ENCODE measurements at places on chromosomes 5 and 9.
A peak's percentile ranks its signal among the peaks of the same experiment; 100 is the strongest.

DNA sequence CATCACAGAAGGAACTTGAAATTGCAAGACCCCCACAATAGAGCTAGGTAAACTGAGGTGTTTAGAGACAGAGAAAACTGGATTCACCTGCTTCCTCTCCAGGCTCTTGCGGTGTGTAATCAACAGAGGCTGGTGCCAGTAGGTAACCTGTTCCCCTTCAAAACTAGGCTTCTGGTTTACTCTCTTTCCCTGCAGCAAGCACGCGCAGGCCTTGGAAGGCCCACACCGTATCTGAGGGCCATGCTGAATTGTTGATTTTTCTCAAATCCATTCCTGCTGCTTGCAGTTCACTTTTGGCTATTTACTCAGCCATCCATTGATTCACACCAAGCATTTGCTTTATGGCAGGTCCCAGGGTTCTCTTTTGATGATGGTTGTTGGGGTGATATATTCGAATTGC, 667 bp upstream of the FRRS1L start:
- H3K4me1 ChIP-seq: peaks cover 3% of the 10 kb centered on the region
- peaks cover 32% of the 10 kb centered on the region for H3K27me3 ChIP-seq
- H3K27ac ChIP-seq: no peak overlapping the region
- H3K36me3 ChIP-seq: no peaks in the 10 kb centered on the region

- no peak overlapping the region for H3K27ac ChIP-seq
- H3K4me1 ChIP-seq: peaks cover 17% of the 10 kb centered on the region
- no peak overlapping the region for H3K4me3 ChIP-seq
- no peaks in the 10 kb centered on the region for H3K36me3 ChIP-seq
Observed at GRCh38 chr9:122387536-122387935, 16.7 kb downstream of the PTGS1 start.

DNA sequence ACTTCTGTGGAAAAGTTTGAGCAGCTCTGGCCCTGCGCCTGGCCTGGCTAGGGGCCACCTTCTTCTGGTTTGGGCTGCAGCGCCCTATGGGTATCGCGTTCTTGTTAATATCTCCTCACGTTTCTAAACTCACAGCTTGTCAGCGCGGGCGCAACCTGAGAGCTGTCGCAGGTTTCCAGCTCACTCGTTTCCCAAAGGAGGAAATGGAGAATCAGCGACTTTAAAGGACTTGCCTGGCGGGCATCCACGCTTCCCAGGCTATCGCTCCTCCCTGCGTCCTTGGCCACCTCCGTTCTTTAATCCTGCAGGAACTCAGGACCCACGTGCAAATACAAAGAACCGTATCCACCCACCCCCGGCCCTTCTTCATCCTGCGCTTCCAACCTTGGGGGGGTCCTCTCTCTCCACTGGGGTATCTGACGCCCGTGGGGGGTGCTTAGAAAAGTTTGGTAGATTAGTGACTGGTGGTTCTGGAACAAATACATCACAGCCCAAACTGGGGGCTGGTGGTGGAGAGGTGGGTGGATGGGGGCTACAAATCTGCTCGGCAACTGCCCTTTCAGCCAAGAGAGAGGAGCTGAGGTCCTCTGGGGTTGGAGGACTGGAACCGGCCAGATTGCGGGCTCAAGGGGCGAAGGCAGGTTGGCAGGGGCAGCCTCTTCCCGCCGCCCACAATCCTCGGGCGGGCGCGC, 578 bp upstream of the PSAT1 start:
- no peaks in the 10 kb centered on the region for H3K36me3 ChIP-seq
- H3K4me1 ChIP-seq: peaks cover 8% of the 10 kb centered on the region
- H3K4me3 ChIP-seq: peak overlapping the region; percentile 88
- peak; percentile 52 for DNase-seq

- H3K36me3 ChIP-seq: no peaks in the 10 kb centered on the region
- no peak overlapping the region for H3K27ac ChIP-seq
- H3K27me3 ChIP-seq: no peaks in the 10 kb centered on the region
- no peak overlapping the region for H3K4me3 ChIP-seq
- H3K4me1 ChIP-seq: no peaks in the 10 kb centered on the region
Observed at GRCh38 chr5:94094793-94095441, 353.5 kb upstream of the POU5F2 start.

DNA sequence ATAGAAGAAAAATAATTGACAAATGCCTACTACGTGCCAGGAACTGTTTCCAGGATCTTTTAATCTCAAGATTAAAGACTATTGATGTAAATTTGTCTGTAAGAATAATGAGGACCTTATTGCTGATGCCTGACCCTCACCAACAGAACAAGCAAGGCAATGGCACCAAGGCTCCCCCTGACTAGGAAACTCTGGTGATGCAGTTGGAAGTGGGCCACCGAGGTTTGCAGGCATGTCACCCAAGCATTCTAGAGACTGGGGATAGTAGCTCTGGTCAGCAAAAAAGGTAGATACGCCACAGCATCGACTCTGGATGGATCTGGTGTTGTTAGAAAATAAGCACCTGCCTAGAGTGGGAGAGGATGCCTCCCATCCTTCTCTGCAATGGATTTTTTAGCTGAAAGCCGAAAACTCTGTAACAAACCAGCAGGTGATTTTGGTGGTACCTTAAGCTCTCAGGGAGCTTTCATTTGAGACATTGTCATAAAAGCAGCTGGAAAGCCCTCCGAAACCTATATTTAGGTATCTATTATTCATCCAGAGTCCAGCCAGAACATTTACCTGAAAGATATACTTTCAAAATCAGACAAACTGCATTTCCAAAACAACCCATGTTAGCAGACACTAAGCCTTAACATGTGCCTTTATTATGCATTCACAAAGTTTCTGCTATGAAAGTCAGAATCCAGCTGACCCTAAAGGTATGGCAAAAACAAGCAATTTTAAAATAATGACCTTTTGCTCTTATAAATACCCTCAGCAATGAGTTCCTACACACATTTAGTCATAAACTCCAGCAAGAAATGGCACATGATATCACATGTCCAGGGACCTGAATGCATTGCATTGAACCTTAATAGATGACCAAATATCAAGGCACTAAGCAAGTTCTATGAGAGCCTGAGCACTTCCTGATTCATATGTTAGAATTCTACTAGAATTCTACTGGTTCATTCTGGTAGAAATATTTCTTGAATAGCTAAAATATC, 308.4 kb downstream of the PDE4D start:
- H3K27ac ChIP-seq: no peak overlapping the region
- H3K27me3 ChIP-seq: no peaks in the 10 kb centered on the region
- peaks cover 3% of the 10 kb centered on the region for H3K4me1 ChIP-seq

GRCh38 chr9:84697509-84698114, 28.1 kb downstream of the NTRK2 start:
- no peak overlapping the region for H3K4me3 ChIP-seq
- DNase-seq: peak; percentile 53
- no peak overlapping the region for H3K27ac ChIP-seq

- H3K27me3 ChIP-seq: no peaks in the 10 kb centered on the region
- H3K36me3 ChIP-seq: no peaks in the 10 kb centered on the region
- DNase-seq: peak; percentile 59
- no peaks in the 10 kb centered on the region for H3K4me1 ChIP-seq
Observed at GRCh38 chr9:81083854-81084512, 605.4 kb downstream of the TLE1 start.

- H3K36me3 ChIP-seq: no peaks in the 10 kb centered on the region
- H3K27ac ChIP-seq: no peak overlapping the region
- DNase-seq: no peak
- no peak overlapping the region for H3K4me3 ChIP-seq
- H3K4me1 ChIP-seq: no peaks in the 10 kb centered on the region
Observed at GRCh38 chr5:170293273-170293672, 4.3 kb downstream of the LCP2 start.

- H3K4me3 ChIP-seq: no peak overlapping the region
- no peaks in the 10 kb centered on the region for H3K27me3 ChIP-seq
- DNase-seq: no peak
Observed at GRCh38 chr5:8538821-8539220, 669.9 kb downstream of the MTRR start.

- no peaks in the 10 kb centered on the region for H3K36me3 ChIP-seq
- no peak overlapping the region for H3K27ac ChIP-seq
- peak; percentile 5 for DNase-seq
- H3K4me1 ChIP-seq: peaks cover 2% of the 10 kb centered on the region
- no peaks in the 10 kb centered on the region for H3K27me3 ChIP-seq
Observed at GRCh38 chr9:37121881-37122280, 1.5 kb downstream of the ZCCHC7 start.

- no peak overlapping the region for H3K4me3 ChIP-seq
- no peaks in the 10 kb centered on the region for H3K36me3 ChIP-seq
- no peak overlapping the region for H3K27ac ChIP-seq
Observed at GRCh38 chr5:126178521-126178920, 244.7 kb upstream of the GRAMD2B start.

DNA sequence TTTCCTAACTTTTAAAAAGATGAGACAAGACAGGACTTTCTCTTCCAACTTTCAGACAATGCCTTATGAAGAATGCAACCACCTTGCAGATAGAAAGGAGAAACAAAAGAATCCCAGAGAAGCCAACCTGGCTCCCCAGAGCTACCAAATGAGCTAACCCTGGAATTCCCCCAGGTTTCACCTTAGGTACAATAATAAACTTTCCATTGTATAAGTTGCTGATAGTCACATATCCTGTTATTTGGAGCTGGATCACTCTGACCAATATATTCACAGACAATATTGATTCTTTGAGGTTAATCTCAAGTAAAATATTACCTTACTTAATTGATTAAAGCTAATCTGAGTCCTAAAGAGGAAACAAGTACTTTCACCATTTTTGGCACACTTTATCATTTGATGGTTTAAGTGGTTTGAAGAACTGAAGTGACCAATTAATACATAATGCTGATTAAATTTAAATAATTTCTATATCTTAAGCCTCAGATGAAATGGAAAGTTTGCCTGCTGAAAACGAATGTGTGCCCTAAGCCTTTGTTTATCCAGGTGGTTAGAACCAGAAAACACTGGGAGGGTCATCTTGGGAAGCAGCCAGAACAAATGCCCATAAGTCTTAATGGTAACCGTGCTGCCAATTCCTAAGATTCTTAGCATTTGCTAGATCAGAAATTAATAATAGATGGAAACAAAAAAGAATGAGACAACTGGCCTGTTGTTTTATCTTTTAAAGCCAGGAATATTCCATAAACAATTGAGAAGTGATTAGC, 159.6 kb upstream of the SLC12A2 start:
- H3K27ac ChIP-seq: no peak overlapping the region
- no peaks in the 10 kb centered on the region for H3K36me3 ChIP-seq
- no peaks in the 10 kb centered on the region for H3K4me1 ChIP-seq
- no peak for DNase-seq
- no peaks in the 10 kb centered on the region for H3K27me3 ChIP-seq
- no peak overlapping the region for H3K4me3 ChIP-seq

DNA sequence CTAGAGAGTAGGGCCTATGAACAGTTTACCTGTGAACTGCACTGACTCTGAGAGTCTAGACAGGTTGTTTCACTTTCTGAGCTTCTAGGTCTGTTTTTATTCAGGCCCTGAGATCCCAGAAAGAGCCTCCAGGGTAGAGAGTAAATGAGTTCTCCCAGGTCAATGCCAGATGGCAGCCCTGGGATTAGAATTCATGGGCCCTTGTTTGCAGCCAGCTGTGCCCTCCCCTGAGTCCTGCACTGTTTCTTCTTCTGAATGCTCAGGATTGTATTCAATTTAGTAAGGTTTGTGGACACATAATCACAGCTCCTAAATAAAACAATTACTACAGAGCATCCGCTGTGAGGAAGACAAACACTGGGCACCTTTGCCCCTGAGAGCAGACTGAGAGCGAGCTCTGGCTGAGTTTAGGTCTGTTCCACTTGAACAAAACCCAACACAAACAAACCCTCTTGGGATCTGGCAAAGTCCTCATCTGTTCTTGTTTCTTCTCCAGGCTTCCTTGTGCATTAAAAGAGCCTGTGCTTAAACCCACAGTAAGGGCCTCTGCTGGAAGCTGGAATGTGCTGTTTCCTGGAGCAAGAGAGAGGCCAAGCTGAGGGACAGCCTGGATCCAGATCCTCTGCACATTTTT, 29.9 kb downstream of the FAM219A start:
- no peak overlapping the region for H3K4me3 ChIP-seq
- peaks cover 14% of the 10 kb centered on the region for H3K36me3 ChIP-seq
- no peaks in the 10 kb centered on the region for H3K27me3 ChIP-seq

- H3K27me3 ChIP-seq: no peaks in the 10 kb centered on the region
- no peak for DNase-seq
Observed at GRCh38 chr5:44294516-44294915, 94.7 kb downstream of the FGF10 start.

DNA sequence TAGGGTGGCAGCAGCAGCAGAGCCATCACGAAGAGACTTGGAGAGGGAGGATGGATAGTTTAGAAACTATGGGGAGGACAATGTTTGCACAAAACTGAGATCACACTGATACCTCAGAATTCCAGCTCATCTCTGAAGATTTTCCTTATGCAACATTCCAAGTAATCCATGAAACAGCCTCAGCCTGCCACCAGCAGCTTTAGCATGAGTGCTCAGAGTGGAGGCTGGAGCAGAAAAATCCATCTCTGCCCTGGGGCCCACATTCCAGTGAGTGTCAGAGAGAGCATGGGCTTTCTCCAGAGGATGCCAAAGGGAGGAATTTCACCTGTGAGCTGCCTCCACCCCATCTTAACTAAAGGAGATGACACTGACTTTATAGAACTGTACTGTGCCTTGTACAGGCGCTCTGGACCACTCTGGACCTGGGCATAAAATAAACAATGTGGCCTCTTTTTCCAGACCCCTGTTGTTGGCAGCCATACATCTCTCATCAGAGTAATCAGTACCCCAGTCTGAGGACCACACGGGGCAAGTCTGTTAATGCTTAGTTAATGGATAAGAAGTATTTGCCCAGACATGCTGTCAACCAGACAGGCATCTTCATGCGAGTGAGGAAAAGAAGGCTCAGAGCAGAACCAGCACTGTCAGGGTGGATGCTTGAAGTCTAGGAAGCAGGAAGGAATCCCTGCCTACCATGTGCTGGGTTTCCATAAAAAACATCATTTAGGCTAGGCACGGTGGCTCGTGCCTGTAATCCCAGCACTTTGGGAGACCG, 440.9 kb downstream of the ENC1 start:
- H3K27ac ChIP-seq: peak overlapping the region; percentile 13
- no peak overlapping the region for H3K4me3 ChIP-seq
- peak; percentile 54 for DNase-seq
- H3K36me3 ChIP-seq: no peaks in the 10 kb centered on the region
- H3K27me3 ChIP-seq: no peaks in the 10 kb centered on the region
